AG09319 (cell line): ENCODE measurements at places on chromosomes 11 and 22.

DNA sequence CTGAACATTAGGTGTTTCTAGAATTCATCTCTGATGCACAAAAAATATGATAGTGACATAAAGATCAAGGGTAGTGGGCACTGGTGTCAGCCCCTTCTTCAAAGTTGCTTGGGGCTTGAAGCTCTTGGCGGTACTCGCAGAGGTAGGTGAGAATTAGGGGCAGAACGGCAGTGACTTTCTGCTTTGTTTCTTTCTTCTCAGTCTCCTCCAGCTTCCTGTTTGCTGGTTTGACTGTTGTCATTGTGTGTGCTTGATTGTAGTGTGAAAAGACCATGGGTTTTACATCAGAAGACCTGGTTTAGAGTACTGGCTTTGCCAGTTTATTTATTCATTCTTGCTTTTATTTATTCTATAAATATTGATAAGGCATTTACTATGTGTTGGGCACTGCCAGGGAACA lies 156.7 kb upstream of the PLET1 start:
- no peak for DNase-seq

GRCh38 chr11:77090046-77090372 lies 12.6 kb upstream of the OMP start:
- no peak for DNase-seq

GRCh38 chr11:45105233-45105983 lies 41.0 kb upstream of the PRDM11 start:
- DNase-seq, result no peak

GRCh38 chr11:95708681-95709080 lies 80.9 kb downstream of the FAM76B start:
- DNase-seq, result no peak

DNA sequence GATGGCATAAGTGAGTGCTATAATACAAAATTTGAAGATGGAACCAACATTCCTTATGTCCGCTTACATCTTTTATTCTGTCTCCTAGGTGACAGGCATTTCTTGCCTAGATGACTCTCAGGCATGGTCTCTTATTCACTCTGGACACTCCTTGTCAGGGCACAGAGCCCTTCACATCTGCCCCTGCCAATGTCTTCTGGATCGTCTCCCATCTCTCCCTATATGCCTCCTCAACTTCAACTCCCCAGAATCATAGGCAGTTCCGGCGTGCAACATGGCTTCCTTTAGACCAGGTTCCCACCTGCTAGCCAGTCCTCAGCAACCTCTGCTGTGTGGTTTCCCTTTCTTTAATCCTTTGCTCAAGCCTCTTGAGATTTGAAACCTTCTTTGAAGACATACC lies 300.9 kb downstream of the TENM4 start:
- DNase-seq, result no peak

DNA sequence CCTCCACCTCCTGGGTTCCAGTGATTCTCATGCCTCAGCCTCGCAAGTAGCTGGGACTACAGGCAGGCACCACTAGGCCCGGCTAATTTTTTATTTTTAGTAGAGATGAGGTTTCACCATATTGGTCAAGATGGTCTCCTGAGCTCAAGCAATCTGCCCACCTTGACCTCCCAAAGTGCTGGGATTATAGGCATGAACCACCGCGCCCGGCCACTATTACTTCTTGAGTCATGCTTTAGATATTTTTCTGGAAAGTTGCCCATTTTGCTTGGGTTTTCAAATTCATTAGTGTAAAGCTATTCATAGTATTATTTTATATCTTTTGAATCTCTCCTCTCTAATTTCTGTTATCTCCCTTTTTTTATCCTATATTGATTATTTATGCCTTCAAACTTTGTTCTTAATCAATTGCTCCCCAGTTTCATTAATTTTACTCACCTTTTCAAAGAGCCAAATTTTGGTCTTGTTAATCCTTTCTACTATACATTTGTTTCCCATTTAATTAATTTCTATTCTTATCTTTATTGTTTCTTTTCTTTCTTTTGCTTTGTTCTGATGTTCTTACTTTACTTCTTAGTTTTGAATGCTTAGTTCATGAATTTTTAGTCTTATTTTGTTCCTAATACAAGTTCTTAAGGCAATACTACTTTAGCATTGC lies 10.3 kb upstream of the RAC2 start:
- DNase-seq, result no peak
